D341Med (cell line): ENCODE measurements at places on chromosomes 2 and 18.

DNA sequence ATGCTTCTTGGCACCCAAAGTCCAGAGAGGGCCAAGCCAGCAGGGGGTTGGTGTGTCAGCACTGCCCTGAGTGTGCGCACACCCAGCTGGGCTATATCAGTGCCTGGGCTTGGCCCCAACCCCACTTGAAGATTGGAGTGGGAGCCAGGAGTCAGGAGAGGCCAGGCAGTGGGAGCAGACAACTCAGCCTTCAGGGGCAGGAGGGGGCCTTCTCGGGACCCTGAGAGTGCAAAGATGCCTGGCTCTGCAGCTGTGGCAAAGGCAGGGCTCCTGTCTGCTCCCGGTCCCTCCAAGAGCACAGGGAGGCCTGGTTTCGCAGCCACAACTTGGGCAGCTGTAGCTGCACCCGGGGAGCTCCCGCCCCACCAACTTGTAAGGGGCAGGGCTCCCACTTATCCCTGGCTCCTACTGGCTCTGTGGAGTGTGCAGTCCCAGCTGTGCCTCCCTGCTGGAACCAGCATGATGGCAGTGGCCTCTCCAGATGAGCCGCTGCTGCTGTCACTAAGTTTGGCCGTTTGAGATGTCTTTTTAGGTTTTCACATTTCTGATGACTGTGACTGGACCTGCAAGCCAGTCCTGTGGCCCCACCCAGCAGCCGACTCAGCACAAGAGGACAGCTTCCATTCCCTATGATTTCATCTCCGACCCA, 148.8 kb upstream of the HS6ST1 start:
- DNase-seq, result peak; percentile 4

GRCh38 chr18:11587432-11587831, 22.0 kb upstream of the SLC35G4 start:
- DNase-seq, result no peak

- DNase-seq, result no peak
These were observed 64.7 kb downstream of the FBXO15 start for GRCh38 chr18:74082742-74083556.

- DNase-seq, result no peak
These were observed 59.3 kb downstream of the ARHGEF33 start for GRCh38 chr2:38948995-38949394.

DNA sequence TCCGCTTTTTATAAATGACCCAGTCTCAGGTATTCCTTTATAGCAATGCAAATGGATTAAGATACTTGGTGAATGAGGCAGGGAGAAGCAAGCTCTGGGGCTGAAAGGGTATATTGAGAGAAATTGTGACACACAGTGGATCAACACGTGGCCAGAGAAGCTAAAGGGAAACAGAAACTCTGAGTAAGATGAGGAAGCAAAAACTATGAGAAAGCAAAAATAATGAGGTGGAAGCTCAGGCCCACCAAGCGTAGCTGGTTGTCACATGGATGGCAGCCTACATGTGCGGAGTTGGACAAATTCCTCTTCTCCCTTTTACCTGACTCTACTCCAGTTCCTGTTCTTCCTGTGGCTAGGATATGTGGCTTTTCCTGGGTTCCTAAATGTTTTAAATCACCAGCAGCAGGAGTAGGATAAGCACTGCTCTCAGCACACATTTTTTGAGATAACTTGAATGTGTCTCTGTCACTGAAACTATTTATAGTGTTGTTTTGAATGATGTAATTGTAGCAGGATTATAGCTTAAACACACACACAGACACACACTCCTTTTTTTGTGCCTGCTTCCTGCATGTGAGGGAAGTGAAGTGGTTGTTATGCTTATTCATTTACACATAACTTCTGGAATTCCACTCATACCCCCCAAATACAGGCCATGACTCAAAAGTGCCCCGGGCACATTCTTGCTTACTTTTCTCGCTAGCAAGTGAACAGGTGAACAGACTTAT, 30.1 kb upstream of the EPC2 start:
- no peak for DNase-seq

DNA sequence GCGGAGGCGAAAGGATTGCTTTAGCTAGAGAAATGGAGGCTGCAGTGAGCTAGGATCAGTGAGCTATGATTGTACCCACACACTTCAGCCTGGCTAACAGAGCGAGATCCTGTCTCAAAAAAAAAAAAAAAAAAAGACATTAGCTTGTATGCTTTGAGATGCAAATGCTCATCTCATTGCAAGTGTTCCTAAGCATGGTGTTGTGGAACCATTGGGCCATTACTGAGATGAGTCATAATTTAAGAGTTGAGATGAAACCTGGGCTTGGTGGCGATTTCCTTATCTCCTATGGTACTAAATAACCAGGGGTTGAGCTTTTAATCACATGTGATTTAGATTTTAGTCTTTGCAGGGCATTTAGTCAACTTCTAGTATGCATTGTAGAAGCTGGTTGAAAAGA, 2.2 kb downstream of the PLEKHA3 start:
- DNase-seq, result no peak
